Fibroblast of skin of left quadriceps (primary cell): ENCODE measurements at places on chromosomes 13 and 19.

DNA sequence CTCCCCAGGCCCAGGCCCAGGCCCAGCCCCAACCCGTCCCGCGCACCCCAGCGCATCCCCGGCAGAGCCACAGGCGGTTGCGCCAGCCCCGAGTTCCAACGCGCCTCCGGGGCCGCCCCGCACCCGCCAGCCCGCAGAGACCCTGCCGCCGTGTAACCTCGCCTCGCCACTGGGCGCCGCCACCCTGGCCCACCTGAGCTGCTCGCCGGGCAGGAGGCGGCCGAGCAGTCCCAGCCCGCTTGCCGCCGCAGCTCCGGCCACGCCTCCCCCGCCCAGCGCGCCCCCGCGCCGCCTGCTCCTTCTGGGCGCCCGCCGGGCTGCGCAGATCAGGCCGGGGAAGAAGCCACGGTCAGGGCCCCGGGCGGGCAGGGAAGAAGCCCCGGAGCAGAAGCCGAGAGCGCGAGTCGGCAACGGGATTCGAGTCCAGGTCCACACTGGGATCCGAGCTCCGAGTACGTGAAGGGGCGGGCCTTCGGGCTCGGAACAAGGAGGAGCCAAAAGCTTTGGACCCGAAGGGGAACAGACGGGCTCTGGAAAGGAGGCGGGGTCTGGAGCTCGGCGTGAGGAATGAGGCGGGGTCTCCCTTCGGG, at the start of gene MBOAT7:
Gene MBOAT7, minus strand, starts transcription at position 436 of the 590 bp plus-strand sequence. CDS start 1,072 bp downstream, outside the sequence.
- DNase-seq, result no peak

DNA sequence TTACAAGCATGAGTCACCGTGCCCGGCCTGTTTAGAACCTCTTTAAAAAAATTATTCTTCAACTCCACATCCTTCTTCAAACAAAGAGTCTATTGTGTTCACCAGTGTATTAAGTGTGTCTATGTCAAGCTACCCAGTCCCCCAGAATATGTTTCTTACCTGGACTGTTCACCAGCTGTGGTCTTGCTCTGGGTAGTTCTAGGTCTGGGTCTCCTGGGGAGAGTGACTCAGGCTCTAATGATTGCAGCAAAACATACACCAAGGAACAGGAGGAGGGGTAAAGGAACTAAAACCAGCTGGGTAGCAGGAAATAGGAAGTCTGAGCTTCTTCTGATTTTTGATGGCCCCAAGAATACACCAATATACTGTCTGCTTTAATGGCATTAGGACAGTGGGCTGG, at the start of gene FPR1:
Gene FPR1, minus strand, starts transcription at position 224 of the 400 bp plus-strand sequence. CDS start 4,884 bp downstream, outside the sequence.
- DNase-seq, result no peak

DNA sequence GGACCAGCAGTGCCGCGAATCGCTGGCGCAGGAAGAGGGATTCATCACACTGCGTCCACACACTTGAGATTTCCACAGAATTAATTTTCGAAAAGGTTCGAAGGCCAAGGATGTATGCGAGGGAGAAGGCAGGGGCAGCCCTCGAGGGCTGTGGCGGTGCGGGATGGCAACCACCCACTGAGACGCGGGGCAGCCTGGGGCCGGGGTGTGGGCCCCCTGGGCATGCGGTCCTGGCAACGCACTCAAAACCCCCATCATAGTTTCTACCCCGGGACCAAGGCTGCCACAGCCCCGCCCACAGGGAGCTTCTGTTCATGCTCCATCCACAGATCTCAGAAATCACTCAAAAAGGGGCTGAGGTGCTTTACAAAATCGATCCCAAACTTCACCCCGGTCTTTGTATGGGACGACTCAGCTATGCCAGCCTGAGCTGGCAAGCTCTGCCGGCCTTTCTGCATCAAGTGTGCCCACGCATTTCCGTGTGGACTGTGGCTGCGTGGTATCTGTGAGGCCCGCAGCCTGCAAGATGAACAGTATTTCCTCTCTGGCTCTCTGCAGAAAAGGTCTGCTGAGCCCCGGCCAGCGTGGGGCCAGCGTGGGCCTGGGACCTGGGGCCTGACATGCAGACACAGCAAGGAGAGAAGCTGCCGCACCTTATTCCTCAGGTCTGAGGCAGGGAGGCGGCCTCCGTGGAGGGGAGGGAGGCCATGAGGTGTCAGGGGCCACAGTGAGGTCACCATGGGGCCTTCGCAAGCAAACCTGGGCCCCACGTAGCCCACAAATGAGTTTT, 19.2 kb downstream of the ZNF787 start:
- DNase-seq, result no peak

- DNase-seq, result peak; percentile 78
Measured at GRCh38 chr19:33521480-33522370, at the start of gene PEPD. Gene PEPD, minus strand, starts transcription at chr19:33521791. Its CDS starts 31 bp downstream, at chr19:33521760.

- DNase-seq, result no peak
Measured at GRCh38 chr19:43597876-43598275, 1.5 kb downstream of the ZNF576 start.

GRCh38 chr19:19034204-19034624, 811 bp downstream of the ARMC6 start:
- DNase-seq, result no peak

DNA sequence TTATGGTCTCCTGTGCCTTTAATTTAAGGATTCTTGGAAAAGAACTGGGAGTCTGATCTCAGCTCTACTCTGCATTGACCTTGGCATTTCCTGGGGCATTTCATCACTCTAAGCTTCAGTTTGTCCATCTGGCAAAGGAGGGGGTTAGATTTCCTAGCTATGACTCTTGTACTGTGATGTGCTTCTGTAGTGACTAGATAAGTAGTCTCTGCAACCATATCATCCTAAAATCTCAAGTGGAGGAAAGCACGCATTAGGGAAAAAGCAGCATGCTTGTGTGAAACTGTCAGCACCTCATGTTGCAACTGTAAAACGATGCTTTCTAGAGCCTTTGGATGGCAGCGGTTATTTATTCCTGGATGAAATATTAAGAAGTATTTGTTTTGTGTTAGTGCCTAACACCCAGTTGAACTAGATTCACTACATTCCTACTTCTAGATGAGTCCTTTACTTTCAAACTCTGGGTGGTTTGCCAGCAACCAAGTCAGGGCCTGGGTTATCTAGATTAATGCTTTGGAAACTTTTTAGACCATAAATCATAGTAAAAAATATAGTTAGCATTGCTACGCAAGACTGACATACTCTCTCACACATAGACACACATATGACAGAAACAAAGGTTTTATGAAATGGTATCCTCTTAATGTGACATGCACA, 6.8 kb downstream of the WDFY2 start:
- DNase-seq, result peak; percentile 96

- DNase-seq, result peak; percentile 89
Measured at GRCh38 chr13:27043013-27043412, 128.6 kb downstream of the USP12 start.

GRCh38 chr19:44783545-44783944, 5.9 kb downstream of the CBLC start:
- DNase-seq, result no peak
